ENCODE measurements at places on chromosomes 7 and 10.

GRCh38 chr10:117257721-117258120 lies 16.8 kb downstream of the SLC18A2 start:
- DNase-seq, result no peak

DNA sequence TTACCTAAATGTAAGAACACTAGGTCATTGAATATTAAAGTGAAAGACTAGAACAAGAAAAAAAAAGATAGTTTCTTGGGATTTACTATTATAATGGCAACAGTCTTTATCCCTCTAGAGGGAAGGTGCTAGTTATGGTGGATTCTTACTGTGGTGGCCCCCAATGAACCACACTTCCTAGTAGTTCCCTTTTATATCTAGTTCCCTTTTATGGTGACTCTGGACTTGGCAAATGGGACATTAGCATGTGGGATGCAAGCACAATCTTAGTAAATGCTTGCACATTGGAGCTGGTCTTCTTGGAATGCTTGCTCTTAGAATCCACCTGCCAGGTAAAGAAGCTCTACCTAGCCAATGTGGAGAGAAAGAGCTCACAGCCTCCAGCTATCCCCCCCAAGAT lies 430.2 kb downstream of the LRMDA start:
- no peak for DNase-seq

- no peak for DNase-seq
These were observed 114.2 kb downstream of the EGFR start for GRCh38 chr7:55132890-55133551.

DNA sequence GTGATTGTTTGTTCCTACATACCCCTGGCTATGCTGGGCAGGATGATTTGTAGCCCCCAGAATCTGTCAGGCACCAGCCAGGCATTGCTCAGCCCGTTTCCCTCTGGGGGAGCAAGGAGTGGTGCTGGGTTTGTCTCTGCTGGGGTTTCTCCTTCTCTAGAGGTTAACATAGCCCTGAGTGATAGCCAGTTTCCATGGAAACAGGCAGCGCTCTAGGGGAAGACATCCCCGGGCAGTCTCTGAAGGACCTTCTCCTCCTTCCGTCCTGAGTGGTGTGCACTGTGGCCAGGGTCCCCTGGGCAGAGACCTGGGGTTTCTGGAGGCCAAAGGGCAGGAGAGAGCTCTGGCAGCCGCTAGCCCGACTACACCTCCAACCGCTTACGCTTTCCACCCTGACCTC lies 50.6 kb upstream of the LRRC4 start:
- DNase-seq, result no peak

DNA sequence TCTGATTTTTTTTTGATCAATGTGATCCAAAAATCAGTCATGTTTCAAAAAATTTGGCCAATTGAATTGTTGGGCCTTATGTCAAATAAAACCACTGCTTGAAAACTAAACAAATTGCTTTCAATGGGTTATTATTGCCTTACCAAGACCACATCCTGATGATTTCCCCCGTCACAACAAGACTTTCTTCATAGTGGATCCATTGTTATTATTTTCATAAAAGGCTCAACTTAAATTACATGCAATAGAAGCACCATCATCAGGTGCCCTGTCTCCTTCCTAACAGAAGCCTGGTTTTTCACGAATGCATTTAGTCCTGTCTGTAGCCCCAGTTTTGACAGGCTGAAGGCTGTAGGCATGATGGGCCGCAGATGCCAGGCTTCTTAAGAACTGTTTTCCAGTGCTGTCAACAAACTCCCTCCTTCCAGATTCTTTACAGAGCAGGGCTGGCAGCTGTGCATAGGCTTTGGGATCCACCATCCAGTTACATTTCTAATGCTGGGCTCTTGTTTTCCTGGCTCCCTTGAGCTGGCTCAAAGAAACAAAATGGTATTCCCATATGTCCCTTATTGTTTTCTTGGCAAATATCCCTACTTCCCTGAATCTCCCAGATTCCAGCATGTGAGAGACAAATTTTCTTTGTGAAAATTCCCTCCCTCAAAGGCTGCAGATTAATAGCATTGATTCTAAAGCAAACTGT lies 302.0 kb downstream of the TWIST1 start:
- no peak for DNase-seq

DNA sequence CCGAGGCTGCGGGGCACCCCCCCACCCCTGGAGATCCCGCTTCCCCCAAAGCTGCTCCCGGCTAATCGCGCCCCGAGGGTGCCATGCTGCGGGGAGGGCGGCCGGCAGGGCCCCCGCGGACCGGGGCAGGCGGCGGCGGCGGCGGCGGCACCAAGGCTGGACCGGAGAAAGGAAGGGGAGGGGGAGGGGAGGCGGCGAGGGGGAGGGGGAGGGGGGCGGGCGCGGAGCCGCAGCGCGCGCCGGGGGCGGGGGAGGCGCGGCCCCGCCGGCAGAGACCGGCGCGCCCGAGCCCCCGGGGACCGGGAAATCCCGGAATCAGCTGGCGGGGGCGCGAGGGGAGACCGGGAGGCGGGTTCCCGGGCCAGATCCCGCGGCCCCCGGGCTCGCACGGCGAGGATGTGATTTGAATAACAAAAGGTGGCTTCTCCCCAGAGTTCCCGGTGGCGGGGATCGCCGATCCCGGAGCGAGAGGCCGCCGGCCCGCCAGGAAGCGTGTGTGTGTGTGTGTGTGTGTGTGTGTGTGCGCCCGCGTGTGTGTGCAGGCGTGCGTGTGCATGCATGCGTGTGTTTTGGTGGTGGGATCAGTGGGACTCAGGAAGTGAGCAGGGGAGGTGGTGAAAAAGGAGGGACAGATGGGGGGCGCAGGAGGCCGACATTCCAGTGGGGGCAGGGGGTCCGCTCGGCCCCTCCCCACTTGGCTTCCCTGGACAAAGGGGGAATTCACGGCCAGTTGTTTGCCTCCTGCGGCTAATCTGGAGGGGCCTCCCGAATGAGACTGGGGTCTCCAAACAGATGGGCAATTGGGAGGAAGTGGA lies 99.5 kb downstream of the HIP1 start:
- no peak for DNase-seq

Data from activated CD4-positive, CD25-positive, alpha-beta regulatory T cell treated with anti-CD3 and anti-CD28 coated beads, Interleukin-2, amount 50 U/mL, for 16 hours (primary cell).